Amygdala (tissue), 56 donors: ENCODE measurements at places on chromosomes 7 and 10.

- no peak for DNase-seq
These were observed 564.3 kb upstream of the SORCS1 start for GRCh38 chr10:107728807-107729206.

GRCh38 chr7:66747881-66748511 is 7.5 kb downstream of the RABGEF1 start:
- DNase-seq, result no peak

- no peak for DNase-seq
These were observed 132.4 kb downstream of the SORCS1 start for GRCh38 chr10:107031931-107032699.

- DNase-seq, result no peak
These were observed 56.6 kb downstream of the GSDME start for GRCh38 chr7:24700521-24701260.

GRCh38 chr7:48376263-48376662 is 205.0 kb downstream of the ABCA13 start:
- DNase-seq, result no peak

GRCh38 chr10:5592070-5592469 is 67.3 kb downstream of the CALML3 start:
- DNase-seq, result no peak

DNA sequence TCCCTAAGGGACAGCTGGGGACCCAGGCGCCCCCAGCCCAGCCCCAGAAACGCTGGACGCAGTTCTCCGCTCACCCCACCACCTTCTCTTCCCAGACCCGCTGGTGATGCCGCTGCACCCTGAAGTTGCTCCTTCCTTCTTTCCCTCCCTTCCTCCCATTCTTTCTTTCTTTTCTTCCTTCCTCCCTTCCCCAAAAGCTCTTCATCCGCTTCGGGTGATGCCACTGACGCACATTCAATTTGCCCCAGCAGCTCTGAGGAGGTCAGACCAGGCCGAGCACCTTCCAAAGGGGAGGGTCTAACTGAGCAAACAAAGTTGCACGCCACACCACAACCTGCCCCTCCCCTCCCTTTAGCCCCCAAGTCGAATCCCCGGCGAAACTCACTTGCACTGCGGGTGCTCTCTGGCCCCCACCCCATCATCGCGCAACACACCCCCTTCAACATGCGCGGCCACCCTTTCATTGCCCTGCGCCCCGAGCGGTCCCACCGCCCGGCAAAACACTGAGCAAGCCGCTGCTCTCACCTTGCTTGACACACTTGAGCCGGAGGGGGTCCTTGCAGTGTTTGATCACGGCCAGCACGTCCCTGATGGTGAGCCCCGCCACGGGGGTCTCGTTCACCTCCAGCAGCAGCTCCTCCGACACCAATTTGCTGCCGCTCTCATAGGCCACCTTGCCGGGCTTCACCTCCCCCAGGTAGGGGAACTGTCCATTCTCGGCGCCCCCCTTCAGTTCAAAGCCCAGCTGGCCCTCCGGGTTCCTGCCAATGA is 787 bp downstream of the MAGI2 start:
- DNase-seq, result no peak

GRCh38 chr7:132322970-132323369 is 253.3 kb downstream of the PLXNA4 start:
- DNase-seq, result no peak

- DNase-seq, result no peak
These were observed 64.0 kb upstream of the CDK1 start for GRCh38 chr10:60714233-60714632.

GRCh38 chr7:13057462-13058200 is 370.2 kb downstream of the ARL4A start:
- DNase-seq, result no peak

- DNase-seq, result no peak
These were observed 27.9 kb downstream of the C7orf25 start for GRCh38 chr7:42883950-42884349.

GRCh38 chr7:86932038-86932512 is 127.4 kb downstream of the ELAPOR2 start:
- no peak for DNase-seq

GRCh38 chr10:49408519-49409306 is 12.8 kb upstream of the DRGX start:
- no peak for DNase-seq

GRCh38 chr10:11066520-11066919 is 48.8 kb downstream of the CELF2 start:
- DNase-seq, result no peak

GRCh38 chr10:22491931-22492615 is 146.8 kb downstream of the SPAG6 start:
- no peak for DNase-seq

GRCh38 chr7:136234040-136234439 is 256.9 kb upstream of the MTPN start:
- no peak for DNase-seq

DNA sequence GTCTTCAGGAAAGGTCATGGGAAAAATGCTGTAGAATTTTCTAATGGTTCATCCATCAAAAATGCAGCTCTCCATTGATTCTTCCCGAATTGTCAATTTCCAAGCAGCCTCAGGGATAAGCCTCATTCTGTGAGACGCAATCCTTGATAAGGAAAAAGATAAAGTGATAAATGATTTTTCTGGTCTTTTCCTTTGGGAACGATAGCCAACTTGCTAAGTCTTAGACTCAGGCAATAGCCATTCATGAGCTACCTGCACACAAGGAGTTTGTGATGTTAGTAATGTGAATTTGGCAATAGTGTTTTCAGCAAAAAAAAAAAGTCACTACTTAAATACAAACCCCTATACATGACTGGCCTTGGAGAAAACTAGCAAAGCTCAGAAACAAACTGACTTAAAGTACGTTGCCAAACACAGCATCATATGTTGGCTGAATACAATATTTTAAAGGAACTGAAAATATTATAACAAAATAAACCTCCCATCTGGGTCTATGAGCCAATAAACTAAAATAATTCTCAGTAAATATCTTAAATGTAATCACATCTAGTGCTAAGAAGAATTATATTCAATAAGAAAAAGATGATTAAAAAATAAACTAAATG is 75.5 kb downstream of the KLF6 start:
- DNase-seq, result no peak
